ENCODE measurements at places on chromosomes 16 and 17.

- DNase-seq = no peak
Observed at GRCh38 chr17:68640242-68640989, 39.2 kb upstream of the FAM20A start.

DNA sequence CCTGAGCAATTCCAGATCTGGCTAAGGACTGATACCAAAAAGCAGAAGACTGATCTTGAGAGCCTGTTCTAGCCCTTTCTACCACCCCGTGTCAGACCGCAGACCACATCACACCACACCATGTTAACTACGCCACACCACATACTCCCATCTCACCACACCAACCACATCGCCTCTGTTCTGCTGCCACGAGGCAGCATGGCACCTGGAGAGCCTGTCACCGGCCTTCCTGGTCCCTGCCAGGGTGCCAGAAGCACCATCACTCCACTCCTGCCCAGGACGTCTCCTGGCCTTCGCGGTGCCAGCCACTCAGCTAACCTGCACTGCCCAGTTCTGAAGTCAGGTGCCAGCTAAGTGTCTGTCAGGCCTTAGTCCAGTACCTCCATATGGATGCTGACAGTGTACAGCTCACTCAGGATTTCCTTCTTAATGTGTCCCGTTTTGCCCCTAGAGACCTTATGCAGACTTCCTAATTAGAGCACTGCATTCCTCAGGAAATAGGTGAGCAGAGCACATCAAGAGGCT lies 37.2 kb upstream of the BCAR1 start:
- DNase-seq = peak; percentile 44

DNA sequence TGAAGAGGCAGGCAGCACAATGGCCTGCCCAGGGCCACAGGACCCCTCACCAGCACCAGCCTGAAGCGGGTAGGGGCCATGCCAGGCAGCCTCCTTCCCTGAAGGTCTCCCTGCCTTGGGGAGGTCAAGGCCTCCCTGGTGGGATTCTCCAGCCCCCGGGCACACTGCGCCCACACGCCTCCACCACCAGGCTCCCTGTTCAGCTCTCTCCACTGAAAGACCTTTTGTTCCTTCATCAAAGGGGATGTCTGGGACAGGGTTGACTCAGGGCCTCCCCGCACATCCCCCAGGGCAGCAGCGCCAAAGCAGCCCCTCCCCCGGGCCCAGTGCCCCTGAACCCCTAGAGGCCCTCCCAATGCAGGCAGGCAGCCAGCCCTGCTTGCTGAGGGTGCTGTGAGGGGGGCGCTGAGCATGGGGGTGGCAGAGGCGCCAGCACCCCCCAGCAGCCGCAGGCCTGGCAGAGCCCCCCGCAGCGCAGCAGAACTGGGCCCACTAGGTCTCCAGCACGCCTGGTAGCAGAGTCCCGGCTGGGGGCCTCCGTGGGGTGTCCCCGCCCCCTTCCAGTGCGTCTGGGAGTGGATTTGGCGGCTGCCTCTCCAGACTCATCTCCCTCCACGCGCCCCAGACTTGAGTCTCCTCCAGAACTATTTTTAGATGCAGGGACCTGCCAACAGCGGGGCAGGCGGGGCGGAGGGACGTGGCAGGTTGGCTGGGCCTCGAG lies 13.1 kb downstream of the BCAR1 start:
- no peak for DNase-seq

DNA sequence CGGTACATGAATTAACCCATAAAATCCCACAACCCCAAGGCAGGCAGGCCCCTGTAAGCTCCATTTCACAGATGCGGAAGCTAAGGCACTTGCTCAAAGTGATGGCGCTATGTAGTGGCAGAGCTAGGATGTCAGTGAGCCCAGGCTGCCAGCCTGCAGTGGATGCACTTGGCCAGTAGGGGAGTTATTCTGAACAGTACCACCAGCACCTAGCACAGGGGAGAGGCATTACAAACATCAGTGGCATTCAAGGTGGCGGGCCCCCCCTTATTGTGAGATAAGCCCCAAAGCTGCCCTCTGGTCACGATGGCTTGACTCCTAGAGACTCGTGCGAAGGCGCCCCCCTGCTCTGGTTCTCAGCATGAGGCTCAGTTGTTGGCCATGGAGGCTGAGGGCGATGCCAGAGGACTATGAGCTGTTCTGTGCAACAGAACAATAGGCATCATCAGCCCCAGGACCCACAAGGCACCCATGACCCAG lies 33.8 kb downstream of the GTF3C1 start:
- peak; percentile 5 for DNase-seq

- peak; percentile 78 for DNase-seq
Observed at GRCh38 chr16:29745853-29746345, at the start of gene C16orf54. Gene C16orf54, minus strand, starts transcription at chr16:29745990. Its CDS starts 1,039 bp downstream, at chr16:29744951.

- no peak for DNase-seq
Observed at GRCh38 chr16:57204675-57205074, 18.5 kb downstream of the RSPRY1 start.

GRCh38 chr17:75769536-75769935 lies 4.5 kb upstream of the GALK1 start:
- DNase-seq = no peak

GRCh38 chr17:34736611-34737010 lies 157.2 kb downstream of the TMEM132E start:
- no peak for DNase-seq

GRCh38 chr17:10875984-10876555 lies 38.2 kb upstream of the PIRT start:
- DNase-seq = peak; percentile 1

DNA sequence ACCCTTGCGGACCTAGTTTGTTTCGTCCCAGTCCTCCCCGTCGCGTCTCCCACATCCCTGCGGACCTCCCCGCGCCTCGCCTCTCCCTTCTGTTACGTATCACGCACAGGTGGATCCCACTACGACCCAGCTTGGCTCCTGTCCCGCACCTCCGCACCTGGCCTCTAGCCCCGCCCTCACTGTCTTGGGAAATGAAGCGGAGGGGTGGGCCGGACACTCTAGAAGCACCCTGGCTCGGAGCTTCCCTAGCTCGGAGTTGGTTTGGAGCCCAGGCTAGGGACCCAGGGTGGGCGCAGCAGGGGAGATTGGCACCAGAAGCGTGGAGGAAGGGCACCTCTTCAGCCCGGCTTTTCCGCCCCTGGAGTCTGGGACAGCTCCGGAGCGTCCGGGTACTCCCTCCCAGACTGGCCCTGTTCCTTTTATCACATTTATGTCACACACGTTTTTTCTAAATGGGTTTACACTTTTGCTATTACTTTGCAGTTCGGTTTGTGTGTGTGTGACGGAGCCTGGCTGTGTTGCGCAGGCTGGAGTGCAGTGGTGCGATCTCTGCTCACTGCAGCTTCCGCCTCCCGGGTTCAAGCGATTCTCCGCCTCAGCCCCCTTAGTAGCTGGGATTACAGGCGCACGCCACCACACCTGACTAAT lies 1.4 kb upstream of the CEMP1 start:
- DNase-seq = peak; percentile 47

DNA sequence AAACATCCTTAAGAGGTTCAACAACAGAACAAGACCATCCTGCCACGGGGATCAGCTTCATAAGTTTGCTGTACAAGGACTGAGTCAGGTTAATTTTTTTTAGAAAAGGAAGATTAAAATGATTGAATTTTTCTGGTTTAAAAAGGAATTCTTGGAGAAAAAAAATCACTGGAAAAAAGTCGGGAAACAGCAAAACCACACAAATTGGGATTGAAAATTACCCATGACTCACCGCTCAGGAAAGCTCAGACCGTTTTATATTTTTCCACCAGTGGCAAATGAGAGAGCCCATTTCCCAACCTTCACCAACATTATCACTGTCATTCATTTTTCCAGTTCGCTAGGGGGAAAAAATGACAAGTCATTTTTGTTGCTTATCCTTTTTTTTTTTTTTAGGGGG lies 46.6 kb downstream of the MRM3 start:
- DNase-seq = no peak

GRCh38 chr17:43549496-43549895 lies 3.4 kb upstream of the ETV4 start:
- DNase-seq = no peak

- DNase-seq = no peak
Observed at GRCh38 chr16:65832679-65833078, 533.8 kb upstream of the CDH5 start.

GRCh38 chr17:49969134-49969759 lies at the start of gene DLX4:
Gene DLX4, plus strand, starts transcription at chr17:49969190. Its CDS starts 279 bp downstream, at chr17:49969469.
- no peak for DNase-seq

GRCh38 chr17:82474223-82475010 lies 15.9 kb downstream of the NARF start:
- DNase-seq = no peak

DNA sequence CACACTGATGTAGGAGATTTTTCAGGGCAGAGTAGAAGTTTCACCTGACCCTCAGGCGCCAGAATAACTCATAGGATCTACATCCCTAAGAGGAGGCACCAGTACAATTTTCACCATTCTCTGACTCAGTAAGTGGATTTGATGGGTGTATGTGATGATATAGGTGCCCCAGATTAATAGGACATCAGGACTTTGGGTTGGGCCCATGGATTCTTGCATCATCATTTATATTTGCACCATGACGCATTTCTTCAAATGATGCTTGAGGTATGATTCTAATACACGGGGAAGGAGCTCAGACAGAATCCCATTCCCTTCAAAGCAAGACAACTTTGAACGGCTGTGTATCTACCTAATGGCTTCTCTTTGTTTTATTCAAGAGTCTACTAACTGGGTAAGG lies 173.2 kb downstream of the TMEM114 start:
- no peak for DNase-seq

DNA sequence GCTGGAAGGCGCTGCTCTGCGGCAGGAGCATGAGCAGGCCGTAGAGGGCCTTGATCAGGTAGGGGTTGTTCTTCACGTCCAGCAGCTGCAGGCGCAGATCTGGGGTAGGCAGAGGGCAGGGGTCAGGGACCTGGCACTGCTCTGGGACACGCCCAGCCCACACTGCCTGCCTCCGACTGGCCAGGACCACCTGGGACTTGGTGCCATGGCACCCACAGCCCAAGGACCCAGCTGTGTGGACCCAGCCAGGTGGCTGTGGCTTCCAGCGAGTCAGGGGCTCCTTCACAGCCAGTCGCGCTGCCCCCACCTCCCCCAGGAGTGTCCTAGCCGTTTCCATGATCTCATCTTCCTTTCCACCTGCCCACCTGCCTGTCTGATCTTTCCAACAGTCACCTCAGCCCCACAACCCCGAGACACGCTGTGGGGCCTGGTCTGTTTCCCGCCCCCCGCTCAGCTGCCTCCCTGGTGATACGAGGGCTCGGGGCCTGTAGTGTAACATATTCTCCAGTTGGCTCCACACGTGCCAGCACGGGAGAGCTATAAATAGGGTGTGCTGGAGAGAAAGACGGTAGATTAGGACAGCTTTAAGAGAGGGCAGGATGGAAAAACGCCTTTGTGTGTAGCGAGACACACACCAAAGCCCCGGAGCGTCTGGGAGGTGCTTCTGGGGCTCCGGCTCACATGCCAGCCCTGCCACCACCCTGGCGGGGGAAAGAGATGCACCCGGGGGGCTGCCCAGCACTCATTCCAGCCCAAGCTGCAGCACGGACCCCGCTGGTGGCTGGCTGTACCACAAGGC lies 7.2 kb upstream of the MTSS2 start:
- no peak for DNase-seq

- no peak for DNase-seq
Observed at GRCh38 chr17:43574348-43574747, 28.2 kb upstream of the ETV4 start.

GRCh38 chr16:52439171-52439701 lies 107.7 kb downstream of the TOX3 start:
- DNase-seq = no peak

DNA sequence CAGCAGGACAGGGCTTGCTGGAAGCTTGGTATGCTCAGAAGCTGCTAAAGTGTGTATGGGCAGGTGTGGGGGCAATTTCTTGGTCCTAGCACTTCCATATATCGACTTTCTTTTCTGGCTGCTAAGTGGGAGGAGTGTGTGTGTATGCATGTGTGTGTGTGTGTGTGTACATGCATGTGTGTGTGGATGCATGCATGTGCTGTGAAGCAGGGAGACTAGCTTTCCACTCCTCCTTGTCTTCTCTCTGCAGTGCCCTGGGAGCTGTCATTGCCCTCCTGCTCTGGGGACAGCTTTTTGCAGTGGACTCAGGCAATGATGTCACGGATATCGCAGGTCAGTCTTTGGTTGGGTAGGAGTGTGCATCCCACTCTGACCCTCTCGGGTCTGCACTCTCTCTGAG lies 1.6 kb downstream of the HP start:
- DNase-seq = no peak

DNA sequence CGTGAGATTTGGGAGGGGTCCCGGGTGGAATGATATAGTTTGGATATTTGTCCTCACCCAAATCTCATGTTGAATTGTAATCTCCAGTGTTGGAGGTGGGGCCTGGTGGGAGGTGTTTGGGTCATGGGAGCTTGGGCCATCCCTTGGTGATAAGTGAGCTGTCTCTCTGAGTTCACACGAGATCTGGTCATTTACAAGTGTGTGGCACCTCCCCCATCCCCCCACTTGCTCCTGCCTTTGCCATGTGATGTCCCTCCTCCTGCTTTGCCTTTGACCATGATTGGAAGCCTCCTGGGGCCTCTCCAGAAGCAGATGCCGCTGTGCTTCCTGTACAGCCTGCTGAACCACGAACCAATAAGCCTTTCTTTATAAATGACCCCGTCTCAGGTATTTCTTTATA lies 21.3 kb upstream of the BAIAP2 start:
- DNase-seq = no peak

DNA sequence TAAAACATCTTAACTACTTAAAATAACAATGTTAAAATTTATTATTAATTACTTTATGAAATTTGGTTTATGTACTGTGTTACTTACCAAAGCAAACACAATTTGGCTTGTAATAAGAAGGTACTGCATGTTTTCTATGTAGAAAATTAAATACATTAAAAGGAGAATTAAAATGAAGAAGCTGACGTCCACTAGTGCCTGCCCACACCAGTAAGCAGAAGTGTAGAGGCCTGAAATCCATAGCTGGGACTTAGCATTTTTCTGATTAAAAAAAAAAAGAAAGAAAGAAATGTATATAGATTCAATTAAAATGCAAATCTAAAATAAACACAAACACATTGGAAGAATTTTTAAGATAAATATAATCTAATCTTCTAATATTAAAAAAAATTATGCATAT lies 35.8 kb upstream of the ABCA9 start:
- no peak for DNase-seq

DNA sequence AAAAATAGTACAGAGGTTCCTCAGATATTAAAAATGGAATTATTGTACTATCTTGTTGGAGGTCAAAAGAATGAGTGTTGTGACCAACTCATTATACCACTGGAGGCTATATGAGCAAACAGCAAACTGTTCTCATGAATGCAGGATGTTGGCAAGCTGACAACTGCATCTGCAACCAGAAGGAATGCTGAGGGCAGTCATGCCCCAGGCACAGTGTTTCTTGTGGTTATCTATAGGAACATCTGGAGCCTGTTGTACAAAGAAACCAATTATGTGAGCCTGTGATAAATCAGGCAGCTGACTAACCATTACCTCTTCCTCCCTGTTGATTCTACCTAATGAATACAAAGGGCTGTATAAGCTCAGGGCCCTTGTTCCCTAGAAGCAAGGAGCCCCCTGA lies 2057.1 kb downstream of the TP53TG3F start:
- DNase-seq = no peak
